ENCODE measurements at places on chromosomes 6 and 20.

GRCh38 chr20:25389401-25389857 lies 1.2 kb downstream of the ABHD12 start:
- peak; percentile 40 for DNase-seq

DNA sequence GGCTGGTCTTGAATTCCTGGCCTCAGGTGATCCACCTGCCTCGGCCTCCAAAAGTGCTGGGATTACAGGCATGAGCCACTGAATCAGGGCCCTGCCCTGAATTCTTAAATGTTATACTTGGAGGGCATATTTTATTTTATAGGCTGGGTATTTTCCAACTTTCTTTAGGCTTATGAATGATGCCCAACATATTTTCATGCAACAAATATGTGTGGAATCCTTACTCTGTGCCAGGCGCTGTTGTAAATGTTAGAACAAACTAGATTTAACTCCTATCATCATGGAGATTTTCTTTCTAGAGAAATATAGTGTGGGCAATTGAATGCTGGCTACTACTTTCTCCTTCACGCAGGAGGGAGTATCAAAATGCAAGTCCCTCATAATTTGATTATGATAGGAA lies 71.2 kb downstream of the SAMD5 start:
- DNase-seq: no peak

GRCh38 chr20:54059691-54060364 lies 10.6 kb downstream of the BCAS1 start:
- DNase-seq: no peak

GRCh38 chr20:39070484-39071231 lies 108.5 kb downstream of the DHX35 start:
- DNase-seq: no peak

- no peak for DNase-seq
These were observed 13.6 kb downstream of the COL9A1 start for GRCh38 chr6:70289299-70289698.

- DNase-seq: no peak
These were observed 745.1 kb upstream of the MARCKS start for GRCh38 chr6:113112086-113112485.

DNA sequence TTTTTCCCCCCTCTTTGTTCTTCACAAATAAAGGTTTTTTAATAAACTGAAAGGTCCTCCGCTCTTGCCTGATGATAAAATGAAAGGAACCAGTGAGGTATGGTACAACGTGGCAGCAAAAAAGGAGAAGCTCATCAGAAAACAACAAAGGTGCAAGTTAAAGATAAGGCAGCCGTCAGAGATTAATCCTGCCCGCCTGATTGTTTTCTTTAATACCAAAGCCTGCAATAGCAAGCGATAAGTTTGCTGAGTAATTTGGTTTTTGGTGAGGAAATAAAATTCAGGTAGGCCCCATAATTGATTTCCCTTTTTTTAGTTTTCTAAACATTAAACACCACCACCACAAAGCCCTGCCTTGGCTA lies 177.9 kb downstream of the MBOAT1 start:
- no peak for DNase-seq

DNA sequence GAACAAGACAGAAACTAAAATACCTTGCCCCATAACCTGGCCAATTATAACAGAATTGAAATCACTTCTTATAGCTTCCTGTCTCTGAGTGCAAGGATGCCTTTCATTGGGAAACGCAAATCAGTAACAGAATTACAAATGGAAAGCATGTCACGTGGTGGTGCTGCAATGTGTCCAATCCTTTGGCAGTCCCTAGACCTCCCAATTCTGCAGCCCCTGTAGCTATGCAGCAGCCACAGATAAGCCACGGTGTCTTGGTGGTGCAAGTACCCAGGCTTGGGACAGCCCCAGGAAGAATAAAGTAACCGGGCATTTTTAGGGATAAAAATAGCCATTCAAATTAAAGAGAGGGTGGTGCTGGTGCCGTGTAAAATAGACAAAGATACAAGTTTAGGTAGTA lies 134.6 kb upstream of the CCN2 start:
- no peak for DNase-seq

DNA sequence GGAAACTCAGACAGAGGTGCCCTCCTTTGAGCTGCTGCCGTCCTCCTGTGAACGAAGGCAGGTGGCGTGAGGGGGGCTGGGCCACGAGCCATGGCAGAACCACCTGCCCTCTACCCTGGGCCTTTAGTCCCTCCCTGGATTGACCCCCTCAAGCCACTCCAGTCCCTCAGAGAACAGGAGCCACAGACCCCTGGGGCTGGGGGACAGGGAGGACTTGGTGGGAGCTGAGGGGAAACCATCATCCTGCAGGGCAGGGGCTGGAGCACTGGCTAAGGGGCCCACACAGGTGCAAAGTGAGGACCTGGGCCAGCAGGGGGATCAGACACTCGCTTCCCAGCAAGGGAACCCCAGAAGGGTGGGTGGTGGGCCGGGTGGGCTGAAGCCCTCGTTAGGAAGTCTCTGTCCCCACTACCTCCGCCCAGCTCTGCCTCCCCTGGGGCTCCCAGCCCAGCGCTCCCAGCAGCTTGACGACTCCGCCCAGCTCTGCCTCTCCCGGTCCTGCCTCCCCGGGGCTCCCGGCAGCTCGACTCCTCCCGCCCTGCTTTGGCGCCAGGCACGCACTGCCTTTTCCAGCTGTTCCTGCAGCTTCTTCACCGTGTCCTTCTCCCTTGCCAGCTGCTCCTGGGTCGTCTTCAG lies 44.4 kb downstream of the DSTN start:
- no peak for DNase-seq

GRCh38 chr20:4726710-4727397 lies 5.1 kb downstream of the PRND start:
- no peak for DNase-seq

GRCh38 chr20:17646961-17647301 lies 35.1 kb downstream of the RRBP1 start:
- DNase-seq: peak; percentile 63

DNA sequence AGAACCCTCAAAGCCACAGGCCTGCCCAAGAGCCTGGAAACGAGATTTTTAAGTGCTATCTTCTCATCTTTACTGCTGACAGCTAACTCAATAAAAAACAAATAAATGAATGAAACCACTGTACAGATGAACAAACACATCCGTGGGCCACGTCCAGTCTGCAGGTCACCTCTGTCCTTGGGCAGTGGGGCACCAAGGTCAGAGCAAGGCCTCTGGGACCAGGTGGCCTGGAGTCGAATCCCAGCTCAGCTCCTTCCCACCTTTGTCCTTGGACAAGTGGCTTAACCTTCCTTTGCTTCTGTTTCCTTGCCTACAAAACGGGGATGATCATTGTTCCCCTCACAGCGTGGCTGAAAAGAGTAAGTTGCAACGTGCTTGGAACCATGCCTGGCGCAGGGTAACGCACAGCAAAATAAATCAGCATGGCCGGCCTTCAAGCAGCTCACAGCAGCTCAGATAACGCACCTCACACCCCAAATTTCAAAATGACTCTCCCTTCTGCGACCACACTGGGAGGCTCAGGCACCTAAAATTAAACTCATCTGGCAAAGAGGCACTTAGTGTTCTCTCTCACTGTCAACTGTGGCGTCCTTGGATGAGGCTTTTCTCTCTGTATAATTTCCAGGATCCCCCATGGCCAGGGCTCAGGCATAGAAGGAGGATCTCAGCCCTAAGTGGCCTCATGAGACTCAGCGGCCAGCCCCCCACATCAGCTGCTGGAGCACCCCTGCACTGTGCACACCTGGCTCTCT lies 35.7 kb downstream of the RRBP1 start:
- DNase-seq: peak; percentile 62

- no peak for DNase-seq
These were observed 67.1 kb downstream of the EDN1 start for GRCh38 chr6:12356983-12357972.

- no peak for DNase-seq
These were observed 368.6 kb upstream of the CDH4 start for GRCh38 chr20:60883496-60883895.

GRCh38 chr6:124393536-124393935 lies 568.7 kb upstream of the RNF217 start:
- no peak for DNase-seq

- no peak for DNase-seq
These were observed 91.3 kb upstream of the TNFAIP3 start for GRCh38 chr6:137775720-137776119.

- peak; percentile 16 for DNase-seq
These were observed 199.1 kb downstream of the ERMARD start for GRCh38 chr6:169950558-169950957.

DNA sequence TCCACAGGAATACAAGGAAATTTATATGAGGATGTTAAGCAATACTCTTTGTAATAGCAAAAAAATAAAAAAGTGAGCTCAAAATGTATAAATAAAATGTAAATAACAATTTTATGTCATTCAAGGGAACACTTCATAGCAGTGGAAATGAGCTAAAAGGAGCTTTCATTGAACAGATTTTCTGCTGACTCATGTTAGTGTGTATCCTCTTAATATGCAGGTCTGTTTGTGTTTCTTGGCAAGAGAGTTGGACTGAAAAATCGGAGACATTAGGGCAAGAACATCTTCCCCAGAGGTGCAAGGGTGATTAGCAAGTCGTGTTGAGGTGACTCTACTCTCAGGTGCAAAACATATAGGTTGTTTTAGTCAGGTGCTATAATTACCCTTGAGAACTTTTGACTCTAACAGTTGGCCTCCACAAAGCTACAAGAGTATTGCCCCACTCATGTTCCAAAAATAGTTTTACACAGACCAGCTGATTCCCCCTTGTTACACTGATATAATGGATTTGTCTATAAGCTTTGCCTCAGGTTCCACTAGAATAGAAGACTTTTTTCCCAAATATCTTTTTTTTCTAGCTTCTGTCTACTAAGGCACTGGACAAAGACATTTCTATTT lies 702.9 kb downstream of the TENT5A start:
- DNase-seq: no peak

DNA sequence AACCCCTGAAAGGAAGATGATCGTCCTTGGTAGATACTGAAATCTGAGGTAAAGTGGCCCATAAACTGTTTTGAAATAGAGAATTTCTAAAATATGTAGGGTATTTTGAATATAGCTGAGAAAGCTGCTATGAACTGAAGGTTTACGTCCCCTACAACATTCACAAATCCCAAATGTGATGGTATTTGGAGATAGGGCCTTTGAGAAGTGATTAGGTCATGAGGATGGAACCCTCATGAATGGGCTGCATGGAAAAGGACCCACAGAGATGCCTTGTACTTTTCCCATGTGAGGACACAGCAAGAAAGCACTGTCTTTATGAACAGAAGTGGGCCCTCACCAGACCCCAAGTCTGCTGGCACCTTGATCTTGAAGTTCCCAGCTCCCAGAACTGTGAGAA lies 6.8 kb upstream of the PNISR start:
- no peak for DNase-seq

DNA sequence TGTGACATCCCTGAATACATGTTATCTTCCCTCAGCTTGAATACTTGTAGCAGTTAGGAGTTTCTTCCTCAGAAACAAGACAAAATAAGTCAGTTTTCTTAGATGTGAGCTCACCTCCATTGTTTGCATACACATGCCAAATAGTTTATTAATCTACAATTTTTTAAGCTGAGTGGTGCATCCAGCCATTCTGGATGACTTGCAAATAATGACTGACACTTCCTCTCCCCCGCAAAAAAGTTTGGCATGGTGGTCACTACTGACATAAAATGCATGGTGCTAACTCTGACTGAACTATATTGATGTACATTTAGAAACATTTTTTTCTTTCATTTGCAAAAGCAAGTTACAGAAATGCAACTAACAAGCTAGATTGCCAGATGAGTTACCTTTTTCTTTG lies 55.5 kb downstream of the CYB5R4 start:
- DNase-seq: no peak

GRCh38 chr6:156859686-156860085 lies 82.5 kb downstream of the ARID1B start:
- DNase-seq: no peak

GRCh38 chr20:19618711-19619110 lies 139.3 kb upstream of the RIN2 start:
- no peak for DNase-seq

DNA sequence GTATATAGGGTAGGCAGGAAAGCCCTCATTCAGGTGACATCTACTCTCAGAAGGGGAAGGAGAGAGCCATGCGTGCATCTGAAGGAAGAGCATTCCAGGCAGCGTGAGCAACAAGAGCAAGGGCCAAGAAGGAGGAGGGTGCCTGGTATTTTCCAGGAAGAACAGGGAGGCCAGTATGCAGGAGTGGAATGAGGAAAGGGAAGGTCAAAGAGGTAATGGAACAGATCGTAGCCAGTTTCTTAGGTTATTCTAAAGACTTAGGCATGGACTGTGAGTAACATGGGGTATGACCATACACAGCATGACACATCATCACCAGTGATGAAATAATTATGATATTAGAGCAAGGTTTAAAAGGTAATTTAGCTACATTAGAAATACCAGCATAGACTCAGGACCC lies 24.1 kb downstream of the ALDH8A1 start:
- no peak for DNase-seq

GRCh38 chr6:16163535-16164300 lies 34.8 kb downstream of the MYLIP start:
- no peak for DNase-seq

DNA sequence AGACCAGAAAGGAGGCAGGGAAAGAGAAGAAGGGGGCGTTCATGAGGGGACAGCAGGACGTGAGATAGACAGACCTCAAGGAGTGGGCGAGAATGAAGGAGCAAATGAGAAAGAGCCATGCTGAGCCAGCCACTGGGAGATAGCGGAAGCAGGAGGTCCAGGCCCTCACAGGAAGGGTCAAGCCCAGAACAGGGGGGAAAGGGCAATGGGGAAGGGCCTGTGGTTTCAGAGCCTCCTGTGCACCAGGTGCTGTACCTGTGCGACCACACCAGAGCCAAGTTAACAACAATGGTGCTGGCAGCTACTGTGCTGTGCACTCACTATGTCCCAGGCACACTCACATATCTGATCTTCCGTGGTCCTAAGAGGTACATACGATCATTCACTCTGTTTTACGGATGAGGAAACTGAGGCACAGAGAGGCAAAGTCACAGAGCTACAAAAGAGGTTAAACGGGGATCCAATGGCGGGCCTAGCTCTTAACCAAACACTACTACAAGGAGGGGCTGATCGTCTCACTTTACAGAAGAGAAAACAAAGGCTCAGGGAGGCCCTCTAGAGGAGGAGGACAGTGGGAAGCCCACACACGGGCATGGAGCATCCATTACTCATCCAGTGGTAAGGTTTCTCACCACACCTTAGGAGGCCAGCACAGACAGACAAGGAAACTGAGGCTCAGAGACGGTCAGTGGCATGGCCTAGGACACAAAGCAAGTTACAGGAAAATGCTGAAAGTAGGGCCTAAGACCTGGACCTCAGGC lies 129.1 kb downstream of the PREX1 start:
- no peak for DNase-seq

GRCh38 chr6:35142588-35143569 lies 1.7 kb upstream of the TCP11 start:
- DNase-seq: no peak

DNA sequence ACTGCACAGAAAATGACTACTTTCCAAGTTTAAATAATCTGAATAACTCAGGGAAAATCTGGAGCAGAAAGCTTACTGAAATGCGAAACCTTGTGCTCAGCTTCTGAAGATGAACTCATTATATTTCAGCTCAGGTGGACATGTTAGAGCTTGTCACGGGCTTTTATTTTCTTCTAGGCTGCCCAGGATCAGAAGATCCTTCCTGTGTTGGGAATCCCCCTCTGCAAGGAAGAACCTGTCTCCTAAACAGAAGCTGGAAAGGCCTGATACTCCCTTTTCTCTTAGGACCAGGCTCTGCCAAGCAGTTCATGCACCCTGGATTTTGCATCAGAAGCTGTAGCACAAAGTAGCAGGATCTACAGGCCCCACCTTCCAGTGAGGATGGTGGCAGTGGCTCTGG lies 5.1 kb upstream of the SLC2A12 start:
- DNase-seq: no peak

GRCh38 chr20:57759724-57760123 lies 49.9 kb upstream of the PMEPA1 start:
- no peak for DNase-seq

GRCh38 chr6:4667591-4667990 lies 108.6 kb upstream of the CDYL start:
- no peak for DNase-seq
